ENCODE measurements at places on chromosomes 5 and 9.

DNA sequence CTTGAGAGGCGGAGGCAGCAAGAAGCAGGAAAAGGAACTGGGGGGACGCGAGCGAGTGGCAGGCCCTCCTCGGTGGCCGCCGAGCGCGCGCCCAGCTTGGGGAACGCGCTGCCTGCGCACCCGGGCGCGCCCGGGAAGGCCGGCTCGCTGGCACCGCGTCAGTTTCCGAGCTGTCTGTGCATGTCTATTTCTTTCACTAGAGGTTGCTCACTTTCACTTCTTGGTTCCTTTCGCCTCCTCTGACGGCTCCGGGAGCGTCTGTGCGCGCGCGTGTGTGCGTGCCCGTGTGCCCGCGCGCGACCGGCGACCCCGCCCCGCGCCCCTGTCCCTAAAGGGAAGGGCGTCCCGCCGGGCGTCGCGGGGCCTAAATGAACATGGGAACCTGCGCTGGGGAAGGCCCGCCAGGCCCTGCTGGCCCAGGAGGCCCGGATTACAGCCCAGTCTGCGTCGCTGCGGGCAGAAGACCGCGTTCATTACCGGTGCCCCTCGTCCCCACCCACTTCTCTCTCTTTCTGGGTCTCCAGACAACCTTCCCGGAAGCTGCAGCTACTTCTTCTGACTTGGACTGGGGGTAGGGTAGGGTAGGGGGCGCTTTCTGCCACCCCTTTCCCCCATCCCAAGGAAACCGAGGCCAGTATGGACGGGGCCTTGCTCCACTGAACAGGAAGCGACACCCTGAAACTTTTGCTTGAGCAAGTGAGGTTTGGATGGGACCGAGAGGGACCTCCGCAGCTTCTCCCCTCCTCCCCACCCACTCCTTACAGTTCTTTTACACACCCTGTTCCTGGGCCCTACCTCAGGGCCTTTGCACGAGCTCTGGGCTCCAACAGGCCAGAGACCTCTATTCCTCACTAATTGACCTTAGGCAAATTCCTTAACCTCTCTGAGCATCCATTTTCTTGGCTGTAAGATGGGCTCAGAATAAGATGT, 205.8 kb upstream of the IER5L start:
- peak; percentile 47 for DNase-seq

GRCh38 chr5:8730194-8730593, 815.7 kb downstream of the SEMA5A start:
- DNase-seq = no peak

- DNase-seq = no peak
These were observed 111.5 kb upstream of the OSMR start for GRCh38 chr5:38734353-38734752.

DNA sequence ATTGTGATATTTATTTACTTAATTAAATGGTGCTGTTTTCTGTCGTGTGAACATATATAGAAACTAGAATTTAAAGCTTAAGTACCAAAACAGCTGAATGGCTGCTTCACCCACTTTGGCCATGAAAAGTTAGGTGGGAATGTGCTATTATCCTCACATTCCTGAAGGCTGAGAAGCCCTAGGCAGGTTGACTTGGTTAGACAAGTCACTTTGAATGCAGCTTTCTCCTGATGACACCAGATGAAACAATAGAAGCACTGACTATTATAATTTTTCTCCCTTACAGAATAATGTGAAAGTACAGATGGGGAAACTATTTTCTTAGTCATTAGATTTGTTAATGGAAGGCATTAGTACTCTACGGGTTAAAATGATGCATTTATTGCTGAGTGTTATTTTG, 65.1 kb upstream of the C5orf46 start:
- no peak for DNase-seq

GRCh38 chr9:105007143-105007542, 79.2 kb upstream of the ABCA1 start:
- DNase-seq = no peak

- no peak for DNase-seq
These were observed 66.3 kb downstream of the RCL1 start for GRCh38 chr9:4859035-4859434.

GRCh38 chr9:126053913-126054312, 272.7 kb upstream of the MVB12B start:
- no peak for DNase-seq

- DNase-seq = no peak
These were observed 170.1 kb downstream of the ICE1 start for GRCh38 chr5:5592541-5592940.

DNA sequence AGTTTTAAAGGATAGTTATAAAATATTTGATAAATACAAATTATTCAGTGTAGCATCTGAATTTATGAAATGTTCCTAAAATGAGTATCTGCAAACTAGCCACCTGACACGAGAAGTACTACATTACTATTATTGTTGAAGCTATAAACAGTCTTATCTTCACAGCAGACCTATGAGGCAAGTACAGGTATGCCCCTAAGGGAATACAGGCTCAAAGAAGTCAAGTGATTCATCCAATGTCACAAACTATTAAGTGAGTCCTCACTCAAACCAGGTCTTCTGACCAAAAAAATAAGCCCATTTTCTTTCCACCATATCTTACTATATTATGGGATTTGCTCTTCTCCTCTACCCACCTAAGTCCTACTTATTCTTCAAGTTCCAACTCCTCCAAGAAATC, 28.7 kb downstream of the STRBP start:
- no peak for DNase-seq

DNA sequence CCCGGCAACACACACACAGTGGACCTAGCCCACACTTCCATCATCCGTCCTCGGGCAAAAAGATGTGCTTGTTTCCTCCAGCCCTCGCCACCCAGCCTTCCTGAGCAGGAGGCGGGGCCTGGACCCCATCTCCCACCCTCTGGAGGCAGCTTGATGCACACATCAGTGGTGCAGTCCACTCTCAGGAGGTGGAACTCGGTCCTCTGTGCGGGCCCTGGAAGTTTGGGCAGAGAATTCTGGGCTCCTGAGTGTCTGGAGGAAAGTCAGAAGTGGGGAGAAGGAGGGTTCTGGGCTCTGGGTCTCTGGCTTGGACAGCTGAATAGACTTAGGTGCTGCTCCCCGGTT, 54.0 kb upstream of the NEURL1B start:
- DNase-seq = no peak

- no peak for DNase-seq
These were observed 56.4 kb upstream of the RNF130 start for GRCh38 chr5:180127682-180128670.

GRCh38 chr9:121658591-121658990, 7.2 kb downstream of the DAB2IP start:
- no peak for DNase-seq

DNA sequence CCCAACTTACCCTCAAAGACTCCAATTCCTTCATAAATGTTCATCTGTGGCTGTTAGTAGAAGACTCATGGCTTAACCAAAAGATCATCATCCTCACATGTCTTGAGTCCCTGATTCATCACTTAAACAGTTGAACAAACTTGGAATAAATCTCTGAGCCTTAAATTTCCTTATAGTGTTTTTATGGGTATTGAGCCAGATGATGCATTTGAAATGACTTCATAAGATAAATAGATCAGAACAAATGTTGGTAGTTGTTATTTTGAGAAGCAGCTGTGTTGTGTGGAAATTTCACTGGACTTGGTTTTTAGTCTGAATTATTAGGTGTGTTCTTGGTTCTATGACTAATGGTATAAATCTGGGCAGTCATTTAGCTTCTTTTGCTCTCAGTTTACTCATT, 236.2 kb downstream of the NNT start:
- DNase-seq = no peak

- DNase-seq = no peak
These were observed 28.4 kb upstream of the IRX4 start for GRCh38 chr5:1910861-1911772.

- DNase-seq = no peak
These were observed 4.4 kb downstream of the SLC34A1 start for GRCh38 chr5:177388521-177389052.

- no peak for DNase-seq
These were observed 96.4 kb downstream of the ACTL7B start for GRCh38 chr9:108759399-108759798.

GRCh38 chr5:132211787-132212186, 15.9 kb downstream of the P4HA2 start:
- DNase-seq = no peak

GRCh38 chr5:146441896-146442295, 5.2 kb upstream of the TCERG1 start:
- no peak for DNase-seq

- DNase-seq = no peak
These were observed 343.7 kb downstream of the RAB3C start for GRCh38 chr5:58926541-58926935.

- no peak for DNase-seq
These were observed 81.4 kb downstream of the SHC3 start for GRCh38 chr9:89097219-89097618.

- no peak for DNase-seq
These were observed 89.7 kb upstream of the PARP8 start for GRCh38 chr5:50576686-50577256.

GRCh38 chr9:36165826-36166167, 3.4 kb upstream of the CCIN start:
- DNase-seq = no peak

DNA sequence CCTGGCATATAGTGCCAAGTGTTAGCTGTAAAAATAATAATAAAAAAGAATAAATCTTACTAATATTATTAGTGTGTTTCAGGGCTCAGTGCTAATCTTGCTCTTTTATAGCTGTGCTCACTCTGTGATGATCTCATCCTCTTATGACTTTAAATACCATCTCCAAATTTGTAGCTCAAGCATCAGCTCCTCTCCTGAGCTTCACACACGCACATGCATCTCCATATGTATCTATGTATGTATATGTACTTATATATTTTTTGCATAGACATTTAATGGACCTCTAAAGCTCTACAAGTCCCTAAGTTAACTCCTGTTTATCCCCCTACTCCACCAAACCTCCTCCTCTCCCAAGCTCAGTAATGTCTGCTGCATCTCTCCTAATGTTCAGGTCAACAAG, 170.8 kb upstream of the NR3C1 start:
- DNase-seq = no peak

GRCh38 chr9:121135642-121136041, 60.9 kb downstream of the CNTRL start:
- DNase-seq = no peak

- DNase-seq = no peak
These were observed 217.5 kb upstream of the S1PR3 start for GRCh38 chr9:88773627-88774244.

DNA sequence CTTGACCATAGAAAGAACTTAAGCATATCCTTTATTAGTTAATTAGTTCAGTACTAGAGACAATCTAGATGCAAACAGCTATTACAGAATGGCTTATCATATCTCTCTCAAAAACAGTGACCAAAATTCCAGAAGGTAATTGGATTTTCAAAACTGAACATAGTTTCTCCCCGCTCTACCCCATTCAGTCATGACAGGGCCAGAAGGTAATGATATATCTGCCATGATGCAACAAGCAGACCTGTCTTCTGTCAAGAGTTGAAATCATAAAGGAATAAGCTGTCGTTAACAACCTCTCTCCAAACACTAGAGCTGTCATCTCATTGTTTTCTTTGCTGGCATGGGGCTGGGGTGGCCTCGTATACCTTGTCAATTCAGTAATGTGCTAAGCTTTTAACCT, 200.5 kb upstream of the POU5F2 start:
- no peak for DNase-seq

- DNase-seq = no peak
These were observed 4.7 kb downstream of the VDAC1 start for GRCh38 chr5:134000091-134000511.

GRCh38 chr5:165277661-165278060, 1772.2 kb downstream of the MAT2B start:
- DNase-seq = no peak

- DNase-seq = no peak
These were observed 394.0 kb downstream of the SEMA5A start for GRCh38 chr5:9151684-9152427.

GRCh38 chr5:175706499-175706898, 48.6 kb downstream of the HRH2 start:
- DNase-seq = no peak

DNA sequence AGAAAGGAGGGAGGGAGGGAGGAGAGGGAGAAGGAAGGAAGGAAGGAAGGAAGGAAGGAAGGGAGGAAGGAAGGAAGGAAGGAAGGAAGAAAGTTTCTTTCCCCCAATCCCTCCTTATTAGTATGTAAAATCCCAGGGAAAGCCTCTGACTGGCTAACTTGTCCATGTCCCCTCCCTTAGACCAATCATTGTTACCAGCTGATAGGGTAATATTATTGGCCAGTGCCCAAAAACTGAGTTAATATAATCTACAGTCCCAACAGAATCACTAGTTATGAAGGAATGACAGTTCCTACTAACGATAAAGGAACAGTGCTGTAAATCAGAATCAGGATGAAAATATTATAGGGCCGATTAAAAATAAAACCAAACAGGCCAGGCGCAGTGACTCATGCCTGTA, 53.6 kb upstream of the CCNG1 start:
- no peak for DNase-seq

- no peak for DNase-seq
These were observed 170.9 kb downstream of the FRMD3 start for GRCh38 chr9:83367326-83367725.

DNA sequence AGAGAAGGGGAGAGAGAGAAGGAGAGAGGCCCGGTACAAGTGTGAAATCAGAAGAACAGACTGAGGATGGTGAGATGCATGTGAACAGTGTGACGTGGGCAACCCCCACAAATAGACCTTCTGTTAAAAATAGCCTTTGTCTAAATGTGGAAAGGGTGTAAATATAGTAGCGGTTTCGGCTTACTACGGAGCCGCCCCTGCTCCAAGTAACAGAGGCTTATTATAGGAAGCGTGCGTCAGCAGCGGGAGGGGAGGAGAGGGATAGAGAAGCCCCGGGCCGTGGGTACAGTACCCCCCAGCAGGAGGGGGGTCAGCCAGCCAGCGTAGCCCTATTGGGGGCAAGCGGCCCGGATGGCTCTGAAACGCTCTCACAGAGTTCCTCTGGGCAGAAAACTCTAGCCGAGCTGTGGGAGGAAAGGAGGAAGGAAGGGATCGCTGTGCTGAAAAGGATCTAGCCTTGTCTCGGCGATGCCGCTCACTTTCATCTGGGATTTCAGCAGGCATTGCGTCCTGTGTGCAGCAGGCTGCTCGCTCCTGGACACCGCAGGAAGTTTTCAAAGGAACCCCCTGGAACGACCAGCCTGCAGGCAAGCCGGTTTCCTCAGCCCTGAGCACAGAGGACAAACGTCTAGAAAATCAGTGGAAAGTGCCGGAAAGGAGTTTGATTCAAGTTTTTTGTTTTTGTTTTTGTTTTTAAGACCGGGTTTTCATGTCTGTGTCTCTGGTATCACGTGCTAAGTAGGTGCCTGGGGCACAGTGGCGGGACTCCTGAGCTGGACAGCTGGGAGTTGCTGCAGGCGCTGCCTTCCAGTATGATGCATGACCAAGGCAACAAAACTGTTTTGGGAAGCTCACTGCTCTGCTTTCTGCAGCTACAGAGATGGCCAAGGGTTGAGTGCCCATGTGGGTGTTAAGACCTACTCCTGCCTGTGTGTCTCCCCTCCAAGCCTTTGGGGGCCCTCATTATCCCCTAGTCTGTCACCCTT, 146.6 kb downstream of the SEC61B start:
- DNase-seq = no peak
